ENCODE measurements at places on chromosomes 16 and 17. TPM values are rescaled to one million over a fixed set of nuclear protein-coding genes. Genes with fewer than 3 reads are reported as not detected.
A peak's percentile ranks its signal among the peaks of the same experiment; 100 is the strongest.

Gene KRTAP1-5
- total RNA-seq = not detected

Gene ADAMTS18
- not detected for total RNA-seq

Gene FSCN2
- 1.1 TPM for total RNA-seq

Gene GSG1L2
- not detected for total RNA-seq

GRCh38 chr16:1214719-1215118 is 10.3 kb downstream of the TPSG1 start:
- DNase-seq = no peak

GRCh38 chr16:46673320-46674013 is 15.5 kb downstream of the VPS35 start:
- DNase-seq = no peak

DNA sequence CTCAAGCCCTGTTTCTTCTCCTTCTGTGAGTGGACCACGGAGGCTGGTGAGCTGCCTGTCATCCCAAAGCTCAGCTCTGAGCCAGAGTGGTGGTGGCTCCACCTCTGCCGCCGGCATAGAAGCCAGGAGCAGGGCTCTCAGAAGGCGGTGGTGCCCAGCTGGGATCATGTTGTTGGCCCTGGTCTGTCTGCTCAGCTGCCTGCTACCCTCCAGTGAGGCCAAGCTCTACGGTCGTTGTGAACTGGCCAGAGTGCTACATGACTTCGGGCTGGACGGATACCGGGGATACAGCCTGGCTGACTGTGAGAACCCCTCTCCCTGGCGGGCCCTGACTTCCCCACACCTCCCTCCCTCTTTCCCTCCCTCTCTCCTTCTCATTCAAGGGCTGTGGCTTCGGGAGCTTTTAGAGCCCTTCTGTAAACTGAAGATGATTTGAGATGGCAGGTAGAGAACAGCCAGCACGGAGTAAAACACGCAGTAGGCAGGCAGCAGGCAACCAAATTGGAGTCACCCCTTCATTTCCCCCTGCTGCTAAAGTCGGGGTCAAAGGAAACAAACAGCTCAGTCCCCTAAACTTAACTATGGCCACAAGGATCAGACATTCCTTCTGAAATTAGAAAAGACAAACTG is 3.9 kb downstream of the SPACA3 start:
- peak; percentile 70 for DNase-seq

GRCh38 chr16:55046916-55047315 is 116.3 kb downstream of the IRX5 start:
- DNase-seq = no peak

DNA sequence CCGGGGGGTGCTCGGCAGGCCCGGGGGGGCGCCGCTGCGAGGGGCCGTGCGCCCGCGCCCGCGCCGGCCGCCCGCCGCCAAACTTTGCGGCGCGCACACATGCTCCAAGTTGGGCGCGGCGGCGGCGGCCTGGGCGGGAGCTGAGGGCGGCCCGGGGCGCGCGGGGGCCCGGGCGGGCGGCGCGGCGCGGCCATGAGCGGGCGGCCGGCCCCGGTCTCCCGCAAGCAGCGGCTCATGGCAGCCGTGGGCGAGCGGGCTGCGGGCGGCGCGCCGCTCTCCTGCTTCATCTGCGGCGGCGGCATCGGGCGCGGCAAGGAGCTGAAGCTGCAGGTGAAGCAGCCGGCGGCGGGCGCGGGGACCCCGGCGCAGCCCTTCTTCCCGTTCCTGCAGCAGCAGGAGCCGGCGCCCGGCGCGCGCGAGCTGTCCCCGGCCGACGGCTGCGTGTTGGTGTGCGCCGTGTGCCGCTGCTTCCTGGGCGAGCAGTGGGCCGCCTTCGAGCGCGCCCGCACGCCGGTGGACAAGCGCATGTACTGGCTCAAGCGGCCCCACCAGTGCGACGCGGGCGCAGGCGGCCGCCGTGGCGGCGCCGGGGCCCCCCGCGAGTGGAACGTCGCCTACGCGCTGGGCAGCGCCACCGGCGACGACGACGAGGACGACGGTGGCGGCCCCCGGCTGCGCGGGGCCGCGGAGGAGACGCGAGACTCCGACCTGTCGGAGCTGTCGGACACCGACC is 57.2 kb upstream of the CIBAR2 start:
- DNase-seq = no peak

GRCh38 chr17:82056729-82057621 is 5.3 kb downstream of the GPS1 start:
- no peak for DNase-seq

DNA sequence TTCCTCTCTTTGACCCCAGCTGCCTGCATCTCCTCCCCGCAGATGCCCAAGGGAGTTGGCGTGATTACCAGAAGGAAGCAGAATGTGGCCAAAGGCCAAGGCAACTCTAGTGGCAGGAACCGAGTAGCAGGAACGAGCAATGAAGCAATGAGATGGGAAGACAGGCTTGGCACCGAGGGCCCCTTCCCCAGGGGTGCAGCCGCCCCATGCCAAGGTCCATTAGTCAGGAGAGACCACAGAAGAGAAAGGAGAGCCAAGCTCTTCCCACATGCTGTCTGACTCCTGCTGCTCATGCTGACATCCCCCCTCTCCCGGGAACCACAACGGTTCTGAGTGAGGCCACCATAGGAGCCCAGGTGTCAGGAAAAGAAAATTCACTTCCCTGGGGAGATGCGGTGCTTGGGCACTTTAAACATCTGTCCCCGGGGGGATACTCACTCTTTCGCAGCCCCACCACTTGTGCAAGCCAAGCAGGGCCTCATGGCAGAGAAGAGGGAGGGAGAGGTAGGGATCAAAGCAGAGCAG is 67.4 kb downstream of the MYO18A start:
- no peak for DNase-seq

DNA sequence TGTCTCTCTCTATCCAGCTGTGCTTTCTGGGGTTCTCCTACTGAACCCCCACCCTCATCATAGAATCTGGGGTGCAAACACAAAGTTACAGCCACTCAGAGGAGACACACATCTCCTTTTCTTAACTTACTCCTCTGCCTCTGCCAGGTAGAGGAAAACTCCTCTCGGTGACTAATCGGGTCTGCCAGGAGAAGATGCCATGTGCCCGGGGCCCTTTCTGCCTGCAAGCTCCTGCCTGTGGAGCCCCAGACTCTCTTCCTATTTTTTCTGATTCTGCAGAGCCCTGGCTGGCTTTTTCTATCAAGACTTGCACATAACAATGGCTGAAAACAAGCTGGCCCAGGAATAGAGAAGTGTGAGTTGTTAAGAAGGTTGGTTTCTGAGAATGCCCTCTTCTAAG is 10.4 kb downstream of the SLC6A4 start:
- DNase-seq = no peak

DNA sequence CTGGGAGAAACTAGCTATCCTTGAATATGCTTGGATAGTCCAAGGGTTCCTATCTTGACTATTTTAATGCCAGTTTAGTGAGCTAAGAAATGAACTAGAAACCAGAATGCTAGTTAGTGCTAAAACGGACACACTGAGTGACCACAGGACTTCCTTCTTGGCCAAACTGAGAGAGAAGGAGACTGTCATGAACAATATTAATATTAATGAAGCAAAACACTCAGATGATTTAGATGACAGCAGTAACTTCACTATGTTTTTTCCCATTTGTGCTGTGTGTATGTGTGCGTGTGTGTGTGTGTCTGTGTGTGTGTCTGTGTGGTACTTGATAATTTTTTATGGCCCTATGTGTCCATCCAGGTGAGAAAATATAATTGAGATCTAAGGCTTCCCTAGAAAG is 2.2 kb upstream of the ATXN1L start:
- no peak for DNase-seq

GRCh38 chr17:76410328-76410965 is 26.0 kb downstream of the SPHK1 start:
- no peak for DNase-seq

DNA sequence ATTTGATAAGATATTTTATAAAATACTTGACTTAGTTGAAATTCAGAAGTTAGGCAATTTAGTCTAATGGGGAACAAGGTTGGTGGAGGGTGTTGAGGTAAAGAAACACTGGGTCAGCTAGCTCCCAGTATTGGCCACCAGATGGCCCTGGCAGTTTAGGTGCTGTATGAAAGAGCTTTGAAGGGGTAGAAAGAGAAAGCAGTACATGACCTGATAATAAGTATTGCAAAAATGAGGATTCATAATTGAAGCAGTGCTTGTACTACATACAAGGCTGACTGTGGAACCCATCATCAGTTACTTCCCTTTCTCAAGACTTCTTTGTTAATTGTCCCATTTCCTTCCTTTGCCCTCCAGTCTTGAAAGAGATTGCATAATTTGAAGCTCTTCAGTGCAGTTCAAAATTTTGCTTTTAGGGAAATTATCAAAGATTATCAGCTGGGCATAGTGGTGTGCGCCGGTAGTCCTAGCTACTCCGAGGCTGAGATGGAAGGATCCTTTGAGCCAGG is 29.4 kb downstream of the TANC2 start:
- no peak for DNase-seq

- no peak for DNase-seq
Measured at GRCh38 chr16:65268331-65268730, 146.5 kb upstream of the CDH11 start.

All from cardiac septum (tissue), 1 donor.